K562 (cell line): ENCODE measurements at places on chromosomes 4 and X.

- no peak for DNase-seq
Observed at GRCh38 chr4:60737858-60738257, 462.3 kb upstream of the ADGRL3 start.

DNA sequence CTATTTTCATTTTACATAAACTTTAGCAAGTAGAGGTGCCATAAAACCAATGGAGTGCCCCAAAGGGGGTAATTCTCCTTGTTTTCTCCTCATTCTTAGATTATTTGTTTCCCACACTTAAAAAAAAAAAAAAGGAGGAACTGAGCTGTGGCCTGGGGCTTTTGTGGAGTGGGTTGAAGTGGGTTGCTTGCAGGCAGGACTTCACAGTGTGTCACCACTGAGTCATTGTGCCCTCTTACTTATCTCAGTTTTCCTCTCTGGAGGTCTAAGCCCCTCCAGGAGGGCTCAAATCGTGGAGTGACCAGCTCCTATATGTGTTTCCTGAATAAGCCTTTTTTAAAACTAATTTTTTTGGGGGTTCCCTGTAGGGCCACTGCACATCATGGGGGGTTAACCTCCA is 69.0 kb downstream of the SLC16A2 start:
- DNase-seq, result no peak

DNA sequence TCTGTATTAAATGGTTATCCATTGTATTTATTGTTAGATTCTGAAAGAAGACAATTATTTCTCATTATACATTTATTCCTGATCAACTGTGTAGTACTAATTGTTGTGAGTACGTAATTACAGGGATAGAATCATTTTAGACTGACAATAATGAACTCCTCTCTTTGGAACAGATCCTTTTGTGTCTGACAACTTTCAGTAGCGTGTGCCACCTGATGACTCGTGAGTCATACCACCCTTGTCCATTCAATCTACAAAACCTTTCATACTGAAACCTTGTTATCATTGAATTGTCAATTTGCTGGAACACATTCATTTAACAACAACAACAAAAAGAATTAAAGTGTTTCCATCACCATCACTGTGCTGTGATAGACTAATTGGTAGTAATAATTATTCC is 602.7 kb upstream of the PCDH7 start:
- DNase-seq, result no peak

GRCh38 chrX:100625985-100626491 is 10.6 kb downstream of the TSPAN6 start:
- DNase-seq, result no peak

DNA sequence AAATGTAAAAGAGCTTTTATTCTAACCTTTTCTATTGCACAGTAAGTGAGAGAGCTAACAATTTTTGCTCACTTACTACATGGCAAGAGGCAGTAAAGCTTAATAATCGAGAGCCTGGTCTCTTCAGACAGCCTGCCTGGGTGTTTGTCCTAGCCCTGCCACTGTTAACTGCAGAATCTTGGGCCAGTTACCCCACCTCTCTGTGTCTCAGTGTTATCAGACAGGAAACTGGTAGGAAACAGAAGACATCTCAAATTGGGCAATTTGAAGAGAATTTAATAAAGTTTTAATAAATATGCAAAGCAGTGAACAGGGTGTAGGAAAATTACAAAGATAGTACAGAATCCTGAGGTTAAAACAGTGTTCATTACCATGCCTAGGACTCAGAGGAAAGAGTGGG is 13.4 kb downstream of the STAP1 start:
- DNase-seq, result no peak

- no peak for DNase-seq
Observed at GRCh38 chr4:145928748-145929147, 9.9 kb downstream of the ZNF827 start.

DNA sequence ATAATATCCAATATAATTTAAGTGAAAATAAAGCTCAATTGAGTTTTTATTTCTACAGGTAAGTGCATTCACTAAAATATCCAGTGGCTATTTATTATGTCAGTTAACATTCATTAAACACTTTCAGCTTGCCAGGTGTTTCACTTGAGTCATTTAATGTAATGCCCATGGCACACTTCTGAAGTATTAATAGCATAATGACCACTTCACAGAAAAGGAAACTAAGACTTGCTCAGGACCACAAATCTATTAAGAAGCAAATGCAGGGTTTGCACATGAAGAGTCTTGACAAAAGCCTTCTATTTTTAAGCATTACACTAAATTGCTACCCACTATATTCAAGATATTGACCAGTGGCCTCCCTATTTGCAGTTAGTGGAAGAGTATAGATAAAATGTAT is 612.7 kb downstream of the KCTD8 start:
- no peak for DNase-seq

- peak; percentile 36 for DNase-seq
Observed at GRCh38 chr4:139300431-139301112, 733 bp upstream of the NAA15 start.

GRCh38 chrX:133477986-133478385 is 62.7 kb upstream of the GPC4 start:
- DNase-seq, result no peak
